Stomach (tissue), 19 donors: ENCODE measurements at places on chromosomes 2 and 18.
A peak's percentile ranks its signal among the peaks of the same experiment; 100 is the strongest.

DNA sequence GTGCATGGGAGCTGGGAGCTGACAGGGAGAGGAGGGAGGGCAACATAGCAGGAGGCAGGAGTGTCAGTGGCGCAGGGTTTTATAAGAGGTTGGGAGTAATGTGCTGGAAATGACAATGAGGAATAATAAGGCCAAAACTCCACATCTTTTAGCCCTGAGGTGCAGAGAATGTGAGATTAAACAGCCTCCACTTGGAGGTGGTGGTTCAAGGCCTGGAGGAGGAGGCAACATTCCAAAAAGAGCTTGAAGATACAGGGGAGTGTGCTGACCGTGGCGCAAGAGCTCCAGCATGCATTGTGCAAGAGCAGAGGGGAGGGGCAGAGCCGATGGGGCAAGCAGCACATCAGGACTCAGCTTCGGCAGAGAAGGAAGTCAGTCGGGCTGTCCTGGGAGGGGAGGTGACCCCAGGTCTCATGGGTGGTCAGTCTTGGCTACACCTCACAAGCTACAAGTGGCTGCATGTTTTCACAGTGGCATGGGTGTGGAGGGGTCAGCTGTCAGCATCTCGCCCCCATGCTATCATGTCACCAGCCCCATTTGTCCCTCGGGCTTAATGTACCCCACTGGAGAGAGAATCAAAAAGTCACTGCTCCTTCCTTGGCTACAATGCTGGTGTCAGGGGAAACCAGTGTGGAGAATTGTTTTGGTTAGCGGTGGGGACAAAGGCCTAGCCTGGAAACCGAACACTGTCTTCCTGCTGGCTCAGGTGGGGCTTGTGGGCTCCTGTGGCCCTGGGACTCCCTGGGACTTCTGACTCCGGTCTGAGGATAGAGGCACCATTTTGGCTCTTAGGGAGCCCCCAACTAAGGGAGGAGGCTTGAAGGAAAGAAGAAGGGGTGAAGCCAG lies 208.0 kb downstream of the ZFP36L2 start:
- peak; percentile 87 for DNase-seq

DNA sequence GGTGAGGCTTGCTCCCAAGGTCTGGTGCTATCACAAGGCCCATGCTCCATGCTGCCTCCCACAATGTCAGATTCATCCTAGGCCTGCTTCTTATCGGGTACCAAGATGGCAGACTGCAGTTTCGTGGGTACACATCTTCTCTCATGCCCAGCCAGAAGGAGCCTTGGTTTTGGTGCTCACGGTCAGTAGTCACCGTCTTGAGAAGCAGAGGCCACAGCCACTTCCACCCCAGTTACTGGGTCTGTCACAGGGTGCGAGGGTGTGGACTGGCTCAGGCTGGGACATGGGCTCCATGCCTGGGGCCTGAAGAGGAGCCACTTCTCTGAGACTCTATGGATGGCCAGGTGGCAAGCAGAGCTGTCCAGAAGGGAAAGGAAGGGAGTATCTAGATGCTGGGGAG lies 178.8 kb upstream of the HS6ST1 start:
- DNase-seq = peak; percentile 8

DNA sequence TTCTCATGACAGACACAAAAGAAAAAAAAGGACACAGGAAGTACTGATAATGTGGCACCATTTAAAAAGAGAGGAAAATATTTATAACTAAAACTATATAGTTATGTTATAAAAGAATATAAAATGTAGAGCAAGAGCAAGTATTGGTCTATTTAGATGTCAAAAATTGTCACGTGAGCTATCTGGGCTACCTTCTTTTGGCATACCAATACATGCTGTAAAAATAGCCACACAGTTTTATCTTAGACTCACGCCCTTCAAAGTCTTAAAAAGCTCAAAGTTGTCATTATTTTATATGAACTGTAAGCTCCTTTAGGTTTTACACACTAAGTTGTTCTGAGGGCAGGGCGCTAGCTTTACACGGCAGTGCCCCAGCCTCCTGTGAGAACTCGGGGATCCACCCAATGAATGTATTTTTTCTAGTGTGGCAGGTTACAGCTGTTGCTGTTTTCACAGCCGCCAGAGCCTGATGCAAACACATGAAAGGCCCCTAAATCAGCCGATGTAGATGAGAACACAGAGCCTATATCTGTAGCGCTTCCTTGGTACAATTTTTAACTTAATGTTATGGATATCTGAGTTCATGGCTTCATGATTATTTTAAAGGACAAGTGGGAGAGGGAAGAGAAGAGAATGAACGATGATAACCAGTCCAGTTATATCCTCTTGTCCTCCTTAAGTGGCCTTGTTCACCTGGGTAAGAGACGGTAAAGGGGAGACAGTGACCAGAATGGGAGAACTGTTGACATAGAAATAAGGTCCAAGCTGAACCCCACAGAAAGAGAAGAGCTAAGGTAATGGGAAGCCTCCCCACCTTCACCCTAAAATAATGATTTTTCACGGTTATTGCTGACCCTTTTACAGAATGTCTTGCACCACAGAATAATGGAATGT lies 130.8 kb downstream of the CACNB4 start:
- DNase-seq = no peak

DNA sequence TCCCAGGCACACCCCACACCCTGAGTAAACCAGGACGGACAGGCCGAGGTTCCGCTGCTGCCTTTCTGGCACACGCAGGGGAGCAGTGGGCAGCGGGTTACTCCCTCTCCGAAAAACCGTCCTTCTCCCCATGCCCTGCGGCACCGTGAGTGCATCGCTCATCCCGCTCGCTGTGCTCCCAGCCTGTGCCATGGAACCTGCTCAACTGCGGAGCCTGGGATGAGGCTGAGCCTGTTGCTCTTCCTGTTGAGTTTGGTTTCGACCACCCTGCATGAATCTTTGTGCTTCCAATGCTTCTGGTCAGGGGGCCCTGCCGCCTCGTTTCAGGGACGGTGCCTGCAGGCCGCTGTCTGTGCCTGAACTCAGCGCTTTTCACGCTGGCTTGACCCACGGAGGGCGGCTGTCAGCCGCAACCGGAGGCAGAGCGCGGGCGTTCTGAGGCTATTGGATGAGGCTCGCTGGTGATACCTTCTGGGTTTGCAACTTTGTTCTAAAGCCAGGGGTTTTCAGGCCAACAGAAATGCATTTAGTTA lies 106.7 kb downstream of the MBP start:
- no peak for DNase-seq

DNA sequence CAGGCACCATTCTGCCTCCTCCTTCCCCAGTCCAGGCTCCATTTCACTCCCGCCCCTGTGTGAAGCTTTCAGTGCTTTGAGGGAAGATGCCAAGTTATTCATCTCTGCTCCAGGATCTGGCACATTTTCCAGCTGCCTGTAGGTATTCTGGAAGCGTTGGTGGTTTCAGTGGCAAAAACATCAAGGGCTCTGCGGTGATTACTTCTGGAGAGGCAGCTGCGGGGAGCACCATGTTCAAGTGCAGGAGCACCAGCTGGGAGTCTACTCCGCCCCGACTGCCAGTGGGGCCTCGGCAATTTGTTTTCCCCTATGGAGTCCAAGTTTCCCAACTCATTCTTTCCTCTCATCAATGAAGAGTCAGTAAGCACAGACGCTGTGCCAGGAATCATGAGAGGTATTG lies 211.7 kb downstream of the CLIP4 start:
- DNase-seq = no peak

- DNase-seq = no peak
Observed at GRCh38 chr2:216687646-216688045, 7.7 kb downstream of the IGFBP5 start.

DNA sequence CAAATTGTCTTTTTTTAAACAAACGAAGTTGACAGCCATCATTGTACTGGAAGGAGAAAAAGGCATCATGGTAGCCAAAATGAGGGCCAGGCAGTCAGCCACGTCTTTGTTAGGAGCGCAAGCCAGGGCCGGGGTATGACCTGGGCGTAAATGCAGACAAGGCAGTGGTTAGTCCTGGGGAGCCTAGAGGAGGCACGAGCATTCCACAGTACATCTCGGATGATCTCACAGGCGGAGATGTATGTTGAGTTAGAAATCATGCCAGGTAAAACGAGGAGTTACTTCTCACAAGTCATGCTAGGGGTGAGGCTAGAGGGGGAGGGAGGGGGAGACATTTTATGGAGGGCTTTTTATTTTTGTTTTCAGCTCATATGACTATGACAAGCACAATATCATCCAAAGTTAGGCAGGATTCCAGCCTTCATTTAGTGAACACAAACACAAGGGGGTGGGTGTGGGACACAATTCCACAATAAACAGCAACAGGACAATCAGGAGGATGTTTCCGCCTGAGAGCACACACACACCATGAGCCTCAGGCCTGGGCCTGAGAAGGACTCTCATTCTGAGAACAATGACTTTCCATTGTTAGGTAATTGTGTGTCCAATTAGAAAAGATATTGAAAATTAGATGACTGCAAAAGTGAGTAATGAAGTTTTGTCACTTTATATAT lies 64.4 kb upstream of the PGAP1 start:
- no peak for DNase-seq
